ENCODE measurements at places on chromosomes 2 and 18. TPM values are rescaled to one million over a fixed set of nuclear protein-coding genes. Genes with fewer than 3 reads are reported as not detected.

The ADAM23 gene
- total RNA-seq = 13.9 TPM

The CASP10 gene
- 1.2 TPM for total RNA-seq

The IL1R2 gene
- total RNA-seq = not detected

The HOXD9 gene
- total RNA-seq = not detected

The SLC19A3 gene
- 0.14 TPM for total RNA-seq

The SLC5A7 gene
- 0.05 TPM for total RNA-seq

The POTEE gene
- total RNA-seq = 0.79 TPM

The PLCD4 gene
- 0.89 TPM for total RNA-seq

The ALLC gene
- not detected for total RNA-seq

The MC4R gene
- total RNA-seq = not detected

The PARD3B gene
- 7.0 TPM for total RNA-seq

The SERPINB13 gene
- total RNA-seq = not detected

The M1AP gene
- total RNA-seq = 0.20 TPM

The IL36RN gene
- total RNA-seq = 0.14 TPM

The ASXL3 gene
- 8.2 TPM for total RNA-seq

The CPS1 gene
- 8.0 TPM for total RNA-seq

The SERPINB11 gene
- total RNA-seq = not detected

The DYNAP gene
- total RNA-seq = not detected

The MC5R gene
- 0.26 TPM for total RNA-seq

The ARHGAP25 gene
- 0.30 TPM for total RNA-seq

The DSG4 gene
- not detected for total RNA-seq

The BOLL gene
- not detected for total RNA-seq

The STEAP3 gene
- total RNA-seq = 38.8 TPM

The CDH19 gene
- not detected for total RNA-seq

The APLF gene
- total RNA-seq = 2.9 TPM

The GGCX gene
- 94.6 TPM for total RNA-seq

The PRSS56 gene
- not detected for total RNA-seq

The GCG gene
- total RNA-seq = not detected

The KCNF1 gene
- total RNA-seq = 1.6 TPM

The STK39 gene
- 26.6 TPM for total RNA-seq

The KRTCAP3 gene
- 1.9 TPM for total RNA-seq

The PJVK gene
- 2.4 TPM for total RNA-seq

The TTC32 gene
- total RNA-seq = 3.9 TPM

The ZNF638 gene
- 87.1 TPM for total RNA-seq

The APCDD1 gene
- 5.4 TPM for total RNA-seq

The OR6B2 gene
- not detected for total RNA-seq

The LRRTM1 gene
- not detected for total RNA-seq

The SH2D6 gene
- 0.64 TPM for total RNA-seq

The C18orf32 gene
- total RNA-seq = 40.3 TPM

The FEV gene
- not detected for total RNA-seq

The SFT2D3 gene
- total RNA-seq = 2.9 TPM

The DSG1 gene
- 0.05 TPM for total RNA-seq

The MARCHF7 gene
- 104 TPM for total RNA-seq

The RAB31 gene
- total RNA-seq = 88.7 TPM

The BCL11A gene
- total RNA-seq = 32.0 TPM

The OTOS gene
- total RNA-seq = not detected

The NEB gene
- 0.94 TPM for total RNA-seq

The SCN1A gene
- total RNA-seq = not detected

The ZNF2 gene
- total RNA-seq = 5.5 TPM

The FKBP7 gene
- 58.5 TPM for total RNA-seq
